ENCODE measurements at places on chromosomes 6 and 20.

DNA sequence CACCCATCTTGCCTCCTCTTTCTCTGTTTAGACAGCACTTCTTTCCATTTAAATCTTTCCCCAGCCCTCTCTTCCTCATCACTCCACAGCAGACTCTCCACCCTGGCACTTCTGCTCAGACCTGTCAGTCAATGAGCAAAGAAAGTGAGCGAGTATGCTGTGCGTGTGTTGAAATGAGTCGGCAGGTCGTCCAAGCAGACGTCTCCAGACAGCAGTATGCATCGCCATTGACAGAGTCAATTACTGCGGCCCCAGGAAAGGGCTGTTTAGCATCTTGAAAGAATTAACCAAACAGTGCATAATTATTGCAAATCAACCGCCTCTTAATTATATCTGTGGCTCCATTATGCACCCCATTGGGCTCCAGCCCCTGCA is 54.8 kb upstream of the KCNG1 start:
- no peak for ATAC-seq

GRCh38 chr6:35359744-35360348 is 17.5 kb downstream of the PPARD start:
- peak; percentile 76 for ATAC-seq

DNA sequence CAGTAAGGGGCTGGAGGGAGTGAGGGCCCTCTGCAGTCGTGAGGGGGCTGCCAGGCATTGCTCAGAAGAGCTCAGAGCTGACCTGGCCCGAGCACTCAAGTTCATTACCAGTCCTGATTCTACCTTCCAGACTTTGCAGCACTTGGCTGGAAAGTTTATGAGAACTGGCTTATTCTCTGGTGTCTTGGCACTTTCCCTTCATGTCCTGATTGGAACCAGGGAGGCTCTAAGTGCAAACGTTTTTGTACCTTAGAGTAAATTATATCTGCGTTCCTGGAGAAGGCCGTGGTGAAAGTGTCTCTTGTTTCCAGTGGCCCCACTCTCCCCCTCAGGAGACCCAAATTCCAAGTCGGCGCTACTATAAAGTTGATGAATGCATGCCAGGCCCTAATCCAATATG is 402.3 kb downstream of the CDC5L start:
- no peak for ATAC-seq

DNA sequence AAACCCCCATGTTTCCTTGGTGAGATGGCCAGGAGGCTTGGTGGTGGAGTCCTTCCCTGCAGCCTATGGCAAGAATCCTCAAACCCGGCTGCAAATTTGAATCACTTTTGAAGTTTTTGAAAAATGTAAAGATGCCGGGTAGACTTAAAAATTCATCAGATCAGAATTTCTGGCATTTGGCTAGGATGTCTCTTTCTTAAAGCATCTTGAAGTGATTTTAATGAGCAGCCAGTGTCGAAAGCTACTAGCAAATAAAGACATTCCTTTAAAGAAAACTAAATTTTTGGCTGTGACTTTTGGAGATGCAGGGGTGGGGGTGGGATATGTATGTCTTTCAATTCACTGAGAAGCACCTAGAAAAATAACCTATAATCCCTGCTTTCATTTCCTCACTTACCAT is 25.6 kb upstream of the NOX3 start:
- ATAC-seq, result no peak

- ATAC-seq, result no peak
Measured at GRCh38 chr20:47875297-47876025, 90.2 kb upstream of the SULF2 start.

DNA sequence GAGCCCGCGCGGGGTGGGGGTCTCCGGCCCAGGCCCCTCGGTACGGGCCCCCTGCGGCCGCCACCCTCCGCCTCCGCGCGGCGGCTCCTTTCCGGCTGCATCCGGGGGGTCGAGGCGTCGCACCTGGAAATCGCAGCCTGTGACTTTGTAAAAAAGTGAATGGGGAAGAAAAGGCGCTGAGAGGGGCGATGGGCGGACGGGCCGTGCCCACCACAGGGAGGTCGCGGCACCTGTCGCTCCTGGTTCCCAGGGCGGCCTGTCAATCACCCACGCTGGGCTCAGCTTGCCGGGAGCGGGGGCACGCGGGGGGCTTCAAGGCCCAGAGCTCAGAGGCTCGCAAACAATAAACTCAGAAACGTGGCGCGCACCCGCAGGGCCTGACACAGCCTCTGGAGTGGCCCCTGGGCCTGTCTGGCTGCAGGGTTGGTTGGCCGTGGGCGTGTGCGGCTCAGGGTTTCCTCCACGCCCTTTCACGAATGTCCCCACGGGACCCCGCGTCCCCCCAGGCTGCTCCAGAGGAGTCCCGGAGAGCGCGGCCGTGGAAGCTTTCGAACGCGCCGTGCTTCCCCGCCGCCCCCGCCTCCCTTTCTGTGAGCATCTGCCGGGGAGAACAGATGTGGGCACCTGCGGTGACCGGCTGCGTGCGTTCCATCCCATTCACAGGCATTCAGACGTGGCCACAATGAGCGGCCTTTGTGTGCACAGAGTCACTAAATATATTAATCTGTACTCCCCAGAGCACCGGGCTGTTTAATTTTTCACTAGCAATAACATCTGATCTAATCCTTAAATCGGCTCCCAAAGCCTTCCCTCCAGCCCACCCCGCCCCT is 6.1 kb upstream of the DLL1 start:
- ATAC-seq, result no peak

DNA sequence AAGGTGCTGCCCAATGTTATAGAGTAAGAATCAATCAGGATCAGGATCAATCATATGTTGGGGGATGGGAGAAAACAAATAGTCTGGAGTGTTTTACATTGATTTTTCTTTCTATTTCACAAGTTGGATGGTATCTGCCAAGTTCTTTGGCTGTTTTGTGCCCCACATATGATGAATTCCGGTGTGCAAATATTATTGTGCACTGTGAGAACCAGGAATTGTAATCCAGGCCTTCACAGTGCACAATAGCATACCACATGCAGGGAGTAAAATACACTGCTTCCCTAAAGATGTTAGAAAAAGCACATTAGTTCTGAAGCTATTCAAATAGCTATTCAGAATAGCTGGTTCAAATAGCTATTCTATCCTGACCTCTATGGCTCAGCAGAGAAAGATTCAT is 133.7 kb downstream of the LCA5 start:
- ATAC-seq, result no peak

DNA sequence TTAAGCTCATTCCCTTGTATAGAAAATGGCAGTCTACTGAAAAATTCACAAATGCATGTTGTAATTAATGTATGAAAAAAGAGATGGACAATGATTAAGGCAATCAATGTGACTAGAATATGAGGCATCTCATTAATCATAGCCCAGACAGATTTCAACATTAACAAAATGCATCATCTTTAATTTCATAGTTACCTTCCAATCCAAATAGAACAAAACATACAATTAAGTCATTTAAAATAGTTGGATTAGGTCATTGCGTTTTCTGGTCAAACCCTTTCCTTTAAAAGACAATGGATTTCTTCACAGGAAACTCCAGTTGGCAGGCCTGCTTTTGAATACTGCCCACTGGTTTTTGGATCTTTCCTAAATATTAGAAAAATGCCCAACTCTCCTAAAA is 203.9 kb downstream of the HAO1 start:
- peak; percentile 23 for ATAC-seq

- peak; percentile 58 for ATAC-seq
Measured at GRCh38 chr6:169752074-169752623, 727 bp downstream of the ERMARD start.

- ATAC-seq, result no peak
Measured at GRCh38 chr20:62266340-62266739, 28.0 kb downstream of the OSBPL2 start.

DNA sequence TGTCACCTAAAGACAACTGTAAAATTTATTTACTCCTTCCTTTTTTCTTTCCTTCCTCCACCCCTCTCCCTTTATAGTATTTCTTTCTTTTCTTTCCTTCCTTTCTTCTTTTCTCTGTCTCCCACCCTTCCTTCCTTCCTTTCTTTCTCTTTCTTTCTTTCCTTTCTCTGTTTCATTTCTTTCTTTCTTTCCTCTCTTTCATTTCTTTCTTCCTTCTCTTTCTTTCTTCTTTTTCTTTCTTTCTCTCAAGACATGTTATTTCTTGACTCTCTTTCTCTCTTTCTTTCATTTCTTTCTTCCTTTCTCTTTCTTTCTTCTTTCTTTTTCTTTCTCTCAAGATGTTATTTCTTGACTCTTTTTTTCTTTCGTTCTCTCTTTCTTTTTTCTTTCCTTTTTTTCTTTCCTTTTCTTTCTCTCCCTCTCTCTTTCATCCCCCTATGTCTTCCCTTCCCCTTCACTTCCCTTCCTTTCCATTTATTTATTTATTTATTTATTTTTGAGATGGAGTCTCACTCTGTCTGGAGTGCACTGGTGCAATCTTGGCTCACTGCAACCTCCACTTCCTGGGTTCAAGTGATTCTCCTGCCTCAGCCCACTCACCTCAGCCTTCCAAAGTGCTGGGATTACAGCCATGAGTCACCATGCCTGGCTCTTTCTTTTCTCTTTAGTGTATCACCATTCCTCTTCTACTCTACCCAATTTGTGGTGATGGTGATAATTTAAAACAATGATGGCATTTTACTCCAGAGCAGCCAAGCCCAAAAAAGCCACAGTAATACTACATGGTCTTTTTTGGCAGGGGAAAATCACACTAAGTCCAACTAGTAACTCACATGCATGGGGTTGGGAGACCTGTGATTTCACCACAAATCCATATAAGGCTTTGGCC is 188.2 kb downstream of the ADGRG6 start:
- ATAC-seq, result no peak

DNA sequence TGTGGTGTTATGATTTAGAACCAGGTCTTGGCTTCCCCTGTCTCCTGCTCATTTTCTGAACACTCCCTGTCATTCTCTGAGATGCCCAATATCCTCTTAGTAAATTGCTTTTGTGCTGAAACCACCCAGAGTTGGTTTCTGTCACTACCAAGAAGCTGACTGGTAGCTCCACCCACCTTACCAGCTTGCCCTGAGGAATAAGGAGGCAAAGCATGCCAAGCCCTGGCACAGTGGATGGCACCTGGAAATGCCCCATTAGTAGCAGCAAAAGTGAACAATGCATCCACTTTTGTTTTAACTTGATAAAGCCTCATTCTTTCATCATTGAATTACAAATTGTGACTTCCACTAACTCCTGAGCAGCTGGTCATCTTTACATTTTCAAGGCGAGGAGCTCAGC is 157.7 kb downstream of the CDC5L start:
- ATAC-seq, result no peak

DNA sequence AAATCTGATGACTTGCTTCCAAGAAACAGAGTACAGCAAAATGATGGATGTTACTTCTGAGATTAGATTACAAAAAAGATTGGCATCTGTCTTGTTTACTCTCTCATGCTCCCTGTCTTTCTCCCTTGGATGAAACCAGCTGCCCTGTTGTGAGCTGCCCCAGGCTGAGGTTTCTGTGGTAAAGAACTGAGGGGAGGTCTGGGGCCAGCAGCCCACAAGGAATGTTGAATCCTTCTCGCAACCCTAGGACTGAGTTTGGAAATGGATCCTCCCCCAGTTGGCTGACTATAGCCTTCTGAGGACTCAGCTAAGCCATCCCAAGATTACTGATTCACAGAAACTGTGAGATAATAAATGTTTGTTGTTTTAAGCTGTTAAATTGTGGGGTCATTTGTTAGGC is 5.6 kb upstream of the HECA start:
- no peak for ATAC-seq

DNA sequence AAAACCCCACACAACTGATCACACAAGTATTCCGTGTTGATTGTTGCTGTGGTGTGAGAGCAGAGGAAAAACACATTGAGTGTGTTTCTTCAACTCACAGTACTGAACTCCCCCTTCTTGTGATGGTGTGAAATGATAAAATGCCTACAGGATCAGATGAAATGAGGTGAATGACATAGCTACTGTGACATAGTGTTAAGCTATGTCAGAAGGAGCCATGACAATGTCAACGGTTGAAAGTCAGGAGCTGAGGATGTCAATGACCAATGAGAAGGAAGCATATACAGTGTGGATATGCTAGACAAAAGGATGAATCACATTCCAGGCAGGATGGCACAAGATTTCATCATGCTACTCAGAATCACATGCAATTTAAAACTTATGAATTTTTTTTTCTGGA is 38.8 kb downstream of the WASF1 start:
- ATAC-seq, result peak; percentile 94

DNA sequence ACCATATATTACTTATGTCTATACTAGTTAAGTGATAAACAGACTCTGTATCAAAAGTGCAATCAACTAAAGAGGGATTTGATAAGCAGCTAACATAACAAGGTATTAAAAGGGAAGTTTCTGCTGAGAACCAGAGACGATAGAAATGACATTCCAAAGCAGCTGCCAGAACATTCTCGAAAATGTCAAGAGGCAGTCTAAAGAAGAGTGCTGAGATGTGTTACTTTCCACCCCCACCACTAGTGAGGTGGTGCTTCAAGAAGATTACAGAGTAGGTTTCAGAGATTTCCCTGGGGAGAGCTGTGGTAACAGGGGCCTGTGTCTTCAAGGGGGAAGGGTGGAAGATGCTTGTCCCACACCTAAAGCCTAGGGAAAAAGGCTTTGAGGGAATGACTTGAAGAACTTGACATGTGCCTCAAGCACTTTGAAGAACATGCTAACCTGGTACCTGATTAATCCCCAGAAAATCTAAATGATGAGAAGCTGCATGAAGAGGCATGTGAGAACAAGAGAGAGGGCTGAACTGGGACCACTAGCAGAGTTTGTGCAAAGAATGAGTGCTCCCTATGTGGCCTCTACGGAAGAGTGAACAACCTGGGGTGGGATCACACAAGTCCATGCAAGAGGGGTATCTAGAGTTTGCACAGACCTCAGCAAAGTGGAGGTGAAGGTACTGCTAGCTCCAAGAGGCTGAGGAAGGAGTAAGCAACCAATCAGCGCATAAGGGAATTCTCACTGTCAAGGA is 5.0 kb downstream of the FAM184A start:
- ATAC-seq, result no peak

GRCh38 chr6:147126618-147127022 is 77.6 kb upstream of the STXBP5 start:
- no peak for ATAC-seq

DNA sequence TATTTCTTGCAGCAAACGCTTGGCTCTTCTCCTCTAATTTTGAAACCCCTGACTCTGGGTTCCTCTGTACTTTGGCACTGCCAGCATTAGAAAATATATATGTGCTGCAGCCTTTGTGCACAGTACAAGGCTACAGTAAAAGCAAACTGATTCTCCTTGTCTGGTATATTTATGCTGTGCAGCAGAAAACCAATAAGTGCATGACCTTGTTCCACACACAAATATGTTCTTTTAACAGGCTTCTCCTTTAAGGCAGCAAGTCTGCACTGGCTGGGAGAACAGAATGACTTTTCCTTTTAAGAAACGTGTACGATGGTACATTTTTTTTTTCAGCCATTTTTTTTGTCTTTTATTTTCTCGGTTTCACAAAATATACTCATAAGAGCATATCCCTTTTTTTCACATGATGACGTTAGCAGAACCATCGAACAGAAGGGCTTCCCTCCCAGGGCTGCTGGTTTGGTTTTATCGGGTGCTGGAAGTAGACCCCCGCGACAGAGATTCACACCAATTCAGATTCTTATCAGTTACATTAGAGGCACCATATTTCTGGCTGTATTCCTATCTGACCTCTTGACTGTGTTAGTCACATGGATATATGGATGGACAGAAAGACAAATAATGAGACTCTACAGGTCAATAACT is 129.9 kb upstream of the ARID1B start:
- no peak for ATAC-seq
